ENCODE measurements at places on chromosomes 2 and 18.
A peak's percentile ranks its signal among the peaks of the same experiment; 100 is the strongest.

DNA sequence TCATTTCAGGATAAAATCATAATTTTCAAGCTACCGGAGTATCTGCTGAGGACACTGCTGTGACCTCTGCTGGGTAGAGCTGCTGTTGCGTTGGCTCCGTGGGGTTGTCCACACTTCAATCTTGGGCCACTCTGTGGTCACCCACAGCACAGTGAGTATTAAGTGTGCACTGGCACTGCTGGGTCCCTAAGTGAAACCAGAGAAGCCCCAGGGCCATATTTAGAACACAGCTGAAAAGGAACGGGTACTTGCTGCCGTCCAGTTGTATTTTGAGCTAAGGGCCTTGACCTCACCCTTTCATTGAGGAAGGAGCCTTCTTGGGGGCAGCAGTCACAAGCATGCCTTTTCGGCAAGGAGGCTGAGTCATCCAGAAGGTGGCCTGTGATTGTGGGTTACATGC, 10.1 kb downstream of the SLC9A4 start:
- DNase-seq: no peak

DNA sequence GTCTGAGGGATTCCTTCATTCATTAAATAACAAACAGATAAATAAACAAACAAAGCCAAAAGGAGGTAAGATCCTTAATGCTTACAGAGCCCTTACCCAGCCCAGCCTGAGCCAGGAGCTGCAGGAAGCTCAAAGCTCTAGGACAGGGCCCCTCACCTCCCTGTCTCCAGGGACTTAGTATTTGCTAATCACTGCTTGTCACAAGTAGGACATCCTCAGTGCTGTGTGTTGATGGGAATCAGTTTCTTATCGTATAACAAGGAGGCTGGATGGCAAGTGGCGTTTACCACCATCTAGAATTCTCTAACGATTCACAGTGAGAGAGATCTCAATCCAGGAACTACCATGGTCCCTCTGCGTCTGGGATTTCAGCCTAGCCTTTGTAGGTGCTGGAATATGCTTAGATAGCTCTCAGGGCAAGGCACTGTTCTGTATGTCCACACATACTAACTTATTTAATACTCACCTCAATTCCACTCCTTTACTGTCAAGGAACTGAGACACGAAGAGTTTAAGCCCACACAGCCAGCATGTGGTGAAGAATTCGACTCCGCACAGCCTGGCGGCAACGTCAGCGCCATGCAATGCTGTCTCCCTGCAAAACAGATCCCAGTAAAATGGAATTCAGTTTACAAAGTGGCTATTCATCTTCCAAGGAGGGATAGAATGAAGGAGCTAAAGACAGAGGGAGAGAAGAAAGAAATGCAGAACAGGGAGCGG, 164.8 kb downstream of the MYCN start:
- peak; percentile 67 for DNase-seq

DNA sequence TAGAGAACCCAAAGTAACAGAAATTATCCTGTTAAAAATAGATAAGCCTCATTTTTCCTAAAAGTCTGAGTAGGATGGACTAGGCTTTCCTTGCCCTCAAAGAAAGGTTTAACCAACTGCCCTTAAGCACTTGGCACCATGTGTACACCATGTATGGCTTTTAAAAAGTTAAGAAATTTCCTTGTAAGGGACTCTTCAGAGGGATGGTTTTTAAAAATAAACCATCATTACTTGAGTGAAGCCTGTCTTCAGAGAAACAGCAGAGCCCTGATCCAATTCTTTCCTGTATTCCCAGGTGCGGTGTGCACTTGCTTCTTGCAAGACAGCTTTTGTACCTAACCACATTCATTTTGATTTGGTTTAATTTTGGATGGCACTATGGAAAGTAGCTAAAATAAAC, 1.1 kb upstream of the NEMP2 start:
- DNase-seq: no peak

- DNase-seq: no peak
Measured at GRCh38 chr2:96113367-96113677, 3.0 kb downstream of the ADRA2B start.

GRCh38 chr2:164599954-164600589, 21.2 kb downstream of the GRB14 start:
- peak; percentile 46 for DNase-seq

DNA sequence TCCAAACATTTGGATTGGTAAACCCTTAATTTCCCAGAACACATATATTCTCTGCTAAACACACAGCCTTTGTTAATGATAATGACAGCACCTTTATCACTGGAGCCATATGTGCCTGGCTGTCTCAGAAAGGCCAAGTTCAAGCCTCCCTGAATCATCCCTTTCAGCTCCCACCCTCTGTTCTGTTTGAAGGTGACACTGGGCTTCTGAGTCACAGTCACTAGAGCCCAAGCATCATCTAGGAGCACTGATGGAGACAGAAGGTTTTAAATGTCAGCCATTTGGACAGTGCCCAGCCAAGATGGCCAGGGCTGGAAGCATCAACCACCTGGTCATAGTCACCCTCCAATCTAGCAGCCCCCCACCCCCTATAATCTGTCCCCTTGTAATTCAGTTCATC, 80.6 kb downstream of the NRP2 start:
- no peak for DNase-seq

- DNase-seq: no peak
Measured at GRCh38 chr2:74278176-74278575, 65.0 kb downstream of the SLC4A5 start.

- no peak for DNase-seq
Measured at GRCh38 chr2:67268797-67269196, 128.3 kb upstream of the ETAA1 start.

DNA sequence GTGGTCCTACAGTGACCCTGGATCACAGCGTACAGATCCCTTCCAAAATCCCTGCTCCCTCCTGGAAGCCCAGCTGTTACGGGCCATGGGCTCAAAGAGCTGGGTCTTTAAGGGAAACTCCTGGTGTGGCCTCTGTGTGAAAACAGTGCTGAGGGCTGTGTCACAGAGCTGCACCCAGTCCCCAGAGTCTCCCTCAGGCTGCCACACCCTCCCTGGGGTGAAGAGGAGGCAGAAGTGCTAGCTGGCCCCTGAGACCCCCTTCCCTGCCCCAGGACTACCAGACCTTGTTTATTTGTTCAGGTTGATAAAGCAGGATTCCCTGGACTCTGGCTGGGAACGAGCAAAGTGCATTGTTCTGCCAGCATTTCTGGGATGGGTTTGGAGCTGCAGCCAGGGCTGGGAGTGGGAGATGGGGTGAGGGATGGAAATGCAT, 7.7 kb downstream of the ATOH8 start:
- DNase-seq: no peak

DNA sequence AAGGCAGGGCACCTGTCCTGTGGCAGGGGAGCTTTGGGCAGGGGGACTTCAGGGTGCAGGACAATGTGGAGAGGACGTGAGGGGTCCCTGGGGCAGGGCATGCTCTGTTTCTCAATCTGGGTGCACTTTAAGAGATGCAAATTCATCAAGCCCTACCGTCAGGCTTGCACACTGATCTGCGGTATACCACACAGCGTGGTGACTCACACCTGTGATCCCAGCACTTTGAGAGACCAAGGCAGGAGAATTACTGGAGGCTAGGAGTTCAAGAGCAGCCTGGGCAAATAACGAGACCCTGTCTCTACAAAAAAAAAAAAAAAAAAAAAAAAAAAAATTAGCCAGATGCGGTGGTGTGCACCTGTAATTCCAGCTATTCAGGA, 10.2 kb upstream of the GPC1 start:
- no peak for DNase-seq

GRCh38 chr18:32804134-32804888, 31.5 kb upstream of the KLHL14 start:
- no peak for DNase-seq

- DNase-seq: no peak
Measured at GRCh38 chr2:136259551-136259950, 141.6 kb upstream of the CXCR4 start.

- DNase-seq: no peak
Measured at GRCh38 chr2:239498981-239499634, 98.3 kb upstream of the HDAC4 start.

GRCh38 chr2:238423561-238424312, 3.0 kb upstream of the ASB1 start:
- no peak for DNase-seq

DNA sequence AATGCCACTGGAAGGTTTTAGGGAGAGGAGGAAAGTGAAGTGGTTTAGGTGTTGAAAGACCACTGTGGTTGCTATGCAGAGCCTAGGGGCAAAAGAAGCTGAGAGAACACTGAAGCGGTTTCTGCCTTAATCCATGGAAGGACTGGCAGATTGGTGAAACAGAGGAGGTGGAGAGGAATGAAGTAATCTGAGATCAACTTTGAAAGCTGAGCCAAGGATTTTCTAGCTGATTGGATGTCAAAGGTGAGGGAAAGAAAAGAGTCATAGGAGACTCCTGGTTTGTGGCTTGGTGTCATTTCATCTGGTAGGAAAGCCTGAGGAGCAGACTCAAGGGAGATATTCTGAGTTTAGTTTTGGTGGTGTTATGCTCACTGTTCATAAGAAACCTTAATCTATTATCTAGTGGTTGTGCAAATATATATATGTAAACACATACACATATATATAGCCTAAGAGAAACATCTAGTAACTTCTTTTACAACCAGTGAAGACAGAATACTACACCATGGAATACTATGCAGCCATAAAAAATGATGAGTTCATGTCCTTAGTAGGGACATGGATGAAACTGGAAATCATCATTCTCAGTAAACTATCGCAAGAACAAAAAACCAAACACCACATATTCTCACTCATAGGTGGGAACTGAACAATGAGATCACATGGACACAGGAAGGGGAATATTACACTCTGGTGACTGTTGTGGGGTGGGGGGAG, 134.1 kb upstream of the CREB1 start:
- DNase-seq: no peak

DNA sequence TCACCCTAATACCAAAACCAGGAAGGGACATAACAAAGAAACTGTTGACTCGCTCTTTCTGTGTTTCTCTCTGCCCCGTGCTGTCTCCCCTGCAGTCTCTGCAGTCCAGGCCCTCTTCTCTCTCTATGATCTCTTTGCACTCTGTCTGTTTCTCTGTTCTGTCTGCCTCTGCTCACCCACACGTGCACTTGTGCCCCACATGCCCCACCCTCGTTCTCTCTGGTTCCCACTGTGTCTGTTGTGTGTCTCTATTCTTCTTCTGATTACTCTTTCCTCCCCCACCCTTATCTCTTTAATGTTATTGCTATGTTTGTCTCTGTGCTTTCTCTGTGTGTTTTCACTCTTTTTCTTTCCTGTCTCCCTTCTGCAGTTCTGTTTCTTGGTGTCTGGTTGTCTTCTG, 54.0 kb downstream of the NAT8 start:
- no peak for DNase-seq

- no peak for DNase-seq
Measured at GRCh38 chr2:210157526-210157925, 13.7 kb downstream of the KANSL1L start.

GRCh38 chr2:23801396-23801795, 125.5 kb downstream of the ATAD2B start:
- DNase-seq: no peak

DNA sequence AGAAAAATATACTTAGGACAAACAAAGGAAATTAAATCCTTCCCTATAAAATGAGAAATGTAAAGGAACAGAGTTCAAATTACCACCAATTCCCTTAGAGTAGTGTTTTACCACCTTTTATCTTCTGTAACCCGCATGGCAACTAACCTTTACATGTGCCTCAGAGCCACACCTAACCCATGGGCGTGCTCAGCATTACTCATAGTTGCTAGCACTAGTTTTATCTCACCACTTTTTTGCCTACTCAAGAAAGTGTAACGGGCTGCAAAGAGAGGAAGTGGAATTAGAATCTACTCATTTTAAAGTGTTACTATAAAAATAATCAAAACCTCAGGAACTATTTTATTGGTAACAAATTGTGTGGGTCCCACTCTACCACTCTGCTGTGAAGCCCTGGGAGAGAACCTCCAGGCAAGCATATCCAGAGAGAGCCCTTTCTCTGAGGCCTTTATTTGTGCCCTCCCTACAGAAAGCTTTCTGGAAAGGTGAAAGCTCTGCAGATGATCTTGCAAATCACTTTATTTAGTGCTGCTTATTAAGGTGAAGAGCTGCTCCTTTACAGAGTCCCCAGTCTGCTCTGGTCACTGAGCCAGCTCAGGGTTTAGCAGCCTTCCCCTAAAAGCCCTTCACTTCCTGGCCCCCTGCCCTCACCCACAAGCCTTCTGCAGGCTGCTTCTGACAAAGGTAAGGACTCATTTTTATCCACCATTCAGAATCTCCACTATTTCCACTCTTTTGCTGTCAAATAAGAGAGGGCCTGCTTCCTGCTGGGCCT, 98.8 kb downstream of the TRABD2A start:
- DNase-seq: no peak

- no peak for DNase-seq
Measured at GRCh38 chr2:99461828-99462483, 27.9 kb downstream of the REV1 start.

DNA sequence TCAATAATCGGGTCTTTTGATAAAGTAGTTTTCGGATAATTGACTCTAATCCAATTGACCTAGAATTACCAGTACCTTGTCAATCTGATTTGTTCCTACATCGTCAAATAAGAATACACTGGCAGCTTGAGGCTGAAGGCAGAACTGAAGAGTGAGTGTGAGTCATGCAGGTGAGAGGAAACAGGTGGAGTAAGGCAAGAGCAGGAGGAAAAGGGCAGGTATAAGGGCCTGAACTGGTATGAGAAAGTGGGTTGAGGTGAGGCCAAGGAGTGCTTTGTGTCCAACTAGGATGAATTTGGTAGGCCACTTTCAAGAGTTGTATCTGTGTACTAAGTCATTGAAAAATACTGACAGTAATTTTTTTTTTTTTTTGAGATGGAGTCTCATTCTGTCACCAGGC, 186.0 kb downstream of the ZNF385B start:
- no peak for DNase-seq

DNA sequence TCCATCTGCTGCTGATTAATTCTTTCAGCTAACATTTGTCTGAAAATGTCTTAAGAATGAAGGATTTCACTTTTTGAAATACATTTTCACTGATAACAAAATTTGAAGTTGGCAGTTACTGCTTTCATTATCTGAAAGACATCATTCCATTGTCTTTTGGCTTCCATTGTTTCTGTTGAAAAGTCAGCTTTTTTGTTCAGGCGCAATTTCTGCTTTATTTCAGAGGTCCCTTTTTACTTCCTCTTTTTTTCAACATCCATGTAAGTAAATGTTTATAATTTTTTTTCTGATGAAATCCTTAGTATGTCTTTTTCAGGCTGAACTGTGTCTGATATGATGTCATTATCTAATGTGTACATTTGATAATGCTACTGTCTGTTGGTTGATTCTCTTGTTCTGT, 184.2 kb downstream of the RND3 start:
- DNase-seq: no peak

- no peak for DNase-seq
Measured at GRCh38 chr2:10498525-10499274, 50.6 kb upstream of the ODC1 start.

Data from H9 (cell line).